GM23248 (cell line): ENCODE measurements at places on chromosomes 16 and 17.

GRCh38 chr16:8753416-8754054, 43.9 kb downstream of the TMEM186 start:
- DNase-seq, result no peak

- DNase-seq, result peak; percentile 62
Observed at GRCh38 chr17:44829523-44830358, at the start of gene GJC1. Gene GJC1, minus strand, starts transcription at chr17:44830287. Its CDS starts 24,470 bp downstream, at chr17:44805817.

DNA sequence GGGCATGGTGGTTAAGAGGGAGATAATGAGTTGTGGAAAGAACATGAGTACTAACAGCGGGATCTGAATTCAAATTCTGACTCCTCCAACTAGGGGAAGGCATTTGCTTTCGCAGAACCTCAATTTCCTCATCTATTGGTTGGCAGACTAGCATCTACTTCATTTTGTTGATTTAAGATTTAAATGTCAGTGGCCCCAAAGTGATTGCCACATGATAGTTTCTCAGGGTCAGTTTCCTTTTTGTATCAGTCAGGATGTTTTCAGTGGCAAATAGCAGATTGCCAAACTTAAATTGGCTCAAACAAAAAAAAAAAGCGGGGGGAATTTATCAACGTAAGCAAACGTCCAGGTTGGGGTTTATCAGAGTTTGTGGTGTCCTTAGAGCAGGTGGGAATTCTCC, 25.1 kb upstream of the NOS2 start:
- DNase-seq, result no peak

DNA sequence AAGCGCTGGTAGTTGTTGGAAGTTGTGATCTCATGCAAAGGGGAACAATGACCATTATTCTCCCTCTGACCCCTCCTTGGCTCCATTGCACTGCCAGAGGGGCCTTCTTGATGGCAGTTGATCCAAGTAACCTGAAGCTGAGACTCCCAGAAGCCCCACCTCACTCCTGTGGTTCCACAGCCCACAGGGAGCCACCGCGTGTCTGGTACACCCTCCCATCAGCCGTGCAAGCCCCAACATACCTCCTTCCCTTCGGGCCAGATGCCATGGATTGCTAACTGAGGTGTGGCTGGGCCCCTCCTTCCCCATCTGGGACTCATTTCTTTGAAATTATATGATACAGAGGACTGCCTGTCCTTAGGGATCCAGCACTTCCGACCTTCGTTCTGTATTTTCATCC, 17.8 kb downstream of the SAP30BP start:
- peak; percentile 83 for DNase-seq

GRCh38 chr17:12099412-12099811, 78.7 kb downstream of the MAP2K4 start:
- DNase-seq, result no peak

DNA sequence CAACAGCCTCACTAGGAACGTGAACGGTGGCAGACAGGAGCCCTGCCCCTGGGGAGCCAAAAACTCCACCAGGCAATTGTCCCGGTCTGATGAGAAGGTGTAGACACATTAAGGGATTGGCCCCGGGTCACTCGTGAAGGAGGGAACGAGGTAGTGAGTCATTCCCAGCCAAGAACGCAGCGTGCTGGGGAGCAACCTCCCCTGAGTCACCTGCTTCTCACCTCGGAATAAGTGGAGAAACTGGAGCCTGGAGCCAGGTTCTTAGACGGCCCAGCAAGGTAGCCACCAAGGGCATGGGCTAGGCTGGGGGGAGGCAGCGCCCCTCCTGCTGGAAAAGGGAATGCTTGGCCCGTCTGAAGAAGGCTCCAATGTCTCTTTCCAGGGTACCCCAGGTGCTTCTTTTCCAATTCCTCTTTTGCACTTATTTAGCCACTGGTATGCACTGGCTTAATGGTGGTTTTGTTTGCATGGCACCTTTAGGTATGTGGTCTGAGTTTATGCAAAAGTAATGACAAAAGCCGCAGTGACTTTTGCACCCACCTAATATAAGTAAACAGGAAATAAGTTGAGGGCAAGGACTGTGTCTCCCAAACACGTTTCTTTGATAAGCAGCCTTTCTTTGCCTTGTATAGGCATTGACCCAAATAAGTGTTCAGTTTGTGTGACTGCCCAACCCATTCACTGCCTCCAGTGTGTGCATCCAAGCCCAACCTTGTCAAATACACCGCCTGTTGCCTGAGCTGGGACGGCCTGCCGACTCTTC, 1.8 kb upstream of the HELZ start:
- DNase-seq, result peak; percentile 36

- DNase-seq, result peak; percentile 57
Observed at GRCh38 chr17:60743799-60744198, 66.1 kb downstream of the BCAS3 start.

GRCh38 chr16:75576384-75576811, 10.2 kb downstream of the GABARAPL2 start:
- no peak for DNase-seq

GRCh38 chr16:48687421-48688038, 77.5 kb upstream of the N4BP1 start:
- peak; percentile 83 for DNase-seq

GRCh38 chr16:24681793-24682192, 47.7 kb upstream of the TNRC6A start:
- peak; percentile 56 for DNase-seq

GRCh38 chr17:63395075-63395805, 50.9 kb downstream of the CYB561 start:
- peak; percentile 89 for DNase-seq

DNA sequence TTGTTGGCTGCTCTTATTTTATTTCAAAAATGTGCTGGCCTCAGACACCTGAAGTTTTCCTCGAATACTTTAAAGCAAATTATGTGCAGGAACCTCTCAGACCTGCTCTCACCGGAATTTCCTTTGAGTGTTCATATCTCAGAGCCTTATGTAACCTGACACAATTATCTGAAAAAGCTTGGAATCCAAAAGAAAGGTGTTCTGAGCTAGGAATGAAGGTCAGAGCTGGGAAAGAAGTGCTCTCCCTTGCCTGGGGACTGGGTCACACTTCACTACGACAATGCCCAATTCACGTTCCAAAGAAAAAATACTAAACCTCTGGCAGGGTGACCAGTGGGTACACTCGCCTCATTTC, 6.7 kb upstream of the HSD11B2 start:
- no peak for DNase-seq

DNA sequence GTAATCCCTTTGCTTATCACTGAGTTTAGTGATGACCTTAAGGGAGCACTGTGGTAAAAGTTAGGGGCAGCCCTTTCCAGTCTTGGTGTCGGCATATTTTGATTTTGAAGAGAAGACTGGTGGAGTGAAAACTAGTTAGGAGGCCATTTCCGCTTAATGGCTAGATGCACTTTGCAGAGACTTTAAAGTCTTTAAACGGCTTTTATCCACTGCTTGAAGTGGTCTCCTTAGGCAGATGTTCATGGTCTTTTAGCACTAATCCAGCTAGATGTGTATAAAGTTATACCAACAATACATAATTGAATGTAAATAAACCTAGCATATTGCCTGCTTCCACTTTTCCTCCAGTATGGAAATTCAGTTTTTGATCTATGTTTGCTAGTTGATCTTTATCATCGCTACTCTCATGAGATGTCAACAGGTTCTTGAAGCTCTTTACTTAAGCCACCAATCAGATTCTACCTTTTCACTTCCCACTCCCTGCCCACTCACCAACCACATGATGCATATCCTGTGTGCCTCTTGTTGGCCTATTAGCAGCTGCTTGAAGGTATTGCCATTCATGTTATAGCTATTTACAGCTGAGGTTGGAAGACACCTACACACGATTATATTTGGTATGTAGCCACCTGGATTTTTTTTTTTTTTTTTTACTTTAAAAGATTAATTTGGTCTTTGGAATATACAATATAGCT, 132.0 kb downstream of the NLK start:
- DNase-seq, result no peak

DNA sequence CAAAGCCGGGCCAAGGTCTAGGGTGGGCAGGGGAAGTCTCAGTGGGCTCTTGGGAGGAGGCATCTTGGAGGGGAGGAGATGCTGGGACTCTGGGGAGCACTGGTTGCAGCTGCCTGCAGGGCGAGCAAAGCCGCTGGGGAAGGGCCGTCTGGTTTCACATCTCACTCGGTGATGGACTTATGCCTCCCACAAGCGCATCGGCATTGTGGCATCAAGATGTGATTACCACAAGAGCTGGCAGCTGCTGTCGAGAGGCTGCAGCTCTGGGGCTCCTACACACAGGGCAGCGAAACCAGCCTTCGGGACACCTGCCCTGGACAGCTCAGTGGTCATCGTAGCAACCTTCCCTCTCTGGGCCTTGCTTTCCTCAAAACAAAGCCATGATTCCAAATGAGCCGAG, 3.1 kb upstream of the KCNJ12 start:
- no peak for DNase-seq

- DNase-seq, result no peak
Observed at GRCh38 chr17:81179861-81180260, 13.8 kb upstream of the AATK start.

GRCh38 chr17:19705771-19706770, 10.3 kb downstream of the SLC47A2 start:
- DNase-seq, result no peak

GRCh38 chr16:88437367-88437964, 15.6 kb upstream of the ZFPM1 start:
- peak; percentile 49 for DNase-seq

GRCh38 chr17:81102352-81102751, 63.0 kb upstream of the PVALEF start:
- DNase-seq, result no peak

GRCh38 chr16:68909099-68909733, 65.9 kb downstream of the TANGO6 start:
- DNase-seq, result no peak

DNA sequence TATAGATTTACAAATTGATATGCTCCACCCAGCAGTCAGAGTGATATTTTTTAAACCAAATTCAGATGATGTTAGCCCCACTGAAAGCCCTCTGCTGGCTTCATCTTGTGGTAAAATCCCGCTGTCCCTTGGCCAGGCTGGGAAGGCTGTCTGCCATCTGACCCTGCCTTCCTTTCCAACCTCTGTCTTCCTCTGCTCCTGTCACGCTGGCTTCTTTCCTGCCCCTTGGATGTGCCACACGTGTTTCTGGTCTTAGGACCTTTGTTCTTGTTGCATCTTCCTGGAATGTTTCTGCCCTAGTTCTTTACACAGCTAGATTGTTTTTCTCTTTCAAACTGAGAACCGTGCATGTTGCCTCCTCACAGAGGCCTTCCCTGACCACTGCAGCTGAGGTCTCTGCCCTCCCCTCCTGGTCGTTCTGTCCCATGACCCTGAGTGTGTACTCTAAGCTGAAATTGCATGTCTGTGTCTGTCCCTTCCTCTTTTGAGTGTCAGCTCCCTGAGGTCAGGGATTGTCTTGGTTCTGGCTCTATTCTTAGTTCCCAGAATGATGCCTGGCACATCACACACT, 11.4 kb downstream of the NT5M start:
- no peak for DNase-seq

- DNase-seq, result peak; percentile 23
Observed at GRCh38 chr17:16585796-16586195, 16.8 kb upstream of the ZNF287 start.

- DNase-seq, result peak; percentile 99
Observed at GRCh38 chr16:3021449-3022207, 1.5 kb downstream of the TNFRSF12A start.

DNA sequence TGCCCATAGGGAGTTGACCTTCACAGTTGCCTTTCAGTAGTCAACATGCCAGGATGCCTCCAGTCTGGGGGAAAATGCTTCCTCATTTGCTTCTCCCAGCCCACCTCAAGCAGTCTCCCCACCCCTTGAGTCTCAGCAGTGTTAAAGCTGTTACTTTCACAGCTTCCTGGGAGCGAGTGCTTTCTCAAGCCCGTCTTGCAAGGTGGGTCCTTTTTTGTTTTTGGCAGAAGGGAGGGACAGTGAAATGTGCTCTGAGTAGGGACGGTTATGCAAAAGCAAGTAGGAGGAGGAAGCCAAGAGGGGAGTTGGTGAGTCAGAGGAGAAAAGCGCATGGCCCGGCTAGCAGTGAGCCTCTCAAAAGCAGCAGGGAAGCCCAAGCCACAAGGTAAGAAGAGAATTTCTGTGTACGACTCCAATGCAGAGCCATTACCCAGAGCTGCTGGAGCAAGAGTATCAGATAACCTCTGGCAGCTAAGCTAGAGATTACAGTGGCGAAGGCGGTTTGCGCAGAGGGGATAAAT, at the start of gene CHST4:
TSS of gene CHST4 (plus strand) at position 316 of the 521 bp plus-strand sequence. CDS start 10,252 bp downstream, outside the sequence.
- peak; percentile 77 for DNase-seq

DNA sequence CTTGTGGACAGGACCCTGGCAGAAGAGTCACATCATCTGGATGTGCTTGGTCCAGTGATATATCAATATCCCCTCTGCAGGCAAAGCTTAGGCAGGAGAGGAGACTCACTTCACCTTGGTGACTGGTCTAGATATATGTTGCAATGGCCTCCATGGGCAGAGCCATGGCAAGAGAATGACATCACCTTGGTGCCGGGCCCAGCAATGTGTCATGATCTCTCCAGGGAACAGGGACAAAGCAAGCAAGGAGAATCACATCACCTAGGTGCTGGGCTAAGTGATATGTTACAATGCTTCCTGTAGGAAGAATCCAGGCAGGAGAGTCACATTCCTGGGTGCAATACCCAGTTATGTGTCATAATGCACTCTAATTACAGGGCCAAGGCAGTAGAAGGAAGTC, 2106.2 kb downstream of the TP53TG3F start:
- DNase-seq, result no peak

- DNase-seq, result no peak
Observed at GRCh38 chr16:85441189-85441889, 171.8 kb upstream of the GSE1 start.

DNA sequence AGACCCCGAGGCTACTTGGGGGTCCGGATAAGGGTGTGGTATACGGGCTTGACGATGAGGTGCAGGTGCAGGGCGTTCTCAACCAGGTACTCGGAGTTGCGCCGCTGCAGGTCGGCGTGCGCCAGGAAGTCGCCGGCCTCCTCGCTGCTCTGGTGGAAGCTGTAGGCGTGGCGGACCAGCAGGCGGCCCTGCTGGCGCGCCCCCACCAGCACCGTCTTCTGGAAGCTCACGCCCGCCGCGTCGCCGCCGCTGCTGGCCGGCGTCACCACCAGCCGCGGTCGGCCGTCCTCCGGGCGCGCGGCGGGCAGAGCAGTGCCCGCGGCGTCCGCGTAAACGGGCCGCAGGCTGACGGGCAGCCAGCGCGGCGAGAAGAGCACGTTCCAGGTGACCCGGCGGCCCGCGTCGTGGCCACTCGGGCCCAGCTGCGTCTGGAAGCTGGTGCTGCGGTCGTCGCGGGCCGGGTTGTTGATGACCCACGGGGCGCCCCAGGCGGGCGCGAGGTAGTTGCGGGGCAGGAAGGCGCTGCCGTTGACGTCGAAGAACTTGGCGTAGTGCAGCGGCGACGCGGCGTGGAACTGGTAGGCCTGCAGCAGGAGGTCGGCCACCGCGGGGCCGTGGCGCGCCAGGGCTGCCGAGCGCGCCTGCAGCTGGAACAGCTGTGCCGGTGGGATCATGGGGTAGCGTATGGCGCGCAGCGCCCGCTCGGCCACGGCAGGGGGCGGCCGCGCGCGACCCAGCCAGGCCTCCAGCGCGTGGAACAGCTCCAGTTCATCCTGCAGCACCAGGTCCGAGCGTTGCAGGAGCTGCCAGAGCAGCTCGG, 4.8 kb downstream of the BTBD17 start:
- peak; percentile 24 for DNase-seq

DNA sequence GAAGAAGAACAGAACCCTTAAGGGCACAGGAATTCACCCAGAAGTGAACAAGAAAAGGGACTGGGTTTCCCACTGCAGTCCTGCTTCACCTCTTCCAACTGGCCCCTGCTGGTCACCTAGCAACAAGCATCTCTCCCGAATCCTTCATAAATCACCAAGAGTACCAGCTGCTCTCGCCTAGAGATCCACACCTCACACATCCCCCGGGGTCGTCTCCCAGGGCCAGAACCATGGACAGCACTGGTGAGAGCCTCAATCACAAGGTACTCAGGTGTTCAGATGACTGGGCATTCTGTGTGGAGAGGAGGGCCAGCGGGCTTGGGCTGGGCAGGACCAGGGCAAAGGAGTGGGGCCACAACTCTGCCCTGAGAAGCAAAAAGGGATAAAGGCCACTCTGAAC, 65.9 kb downstream of the CCT6B start:
- no peak for DNase-seq
